ENCODE measurements at places on chromosomes 7 and 10.

GRCh38 chr10:95832216-95833041 is 75.3 kb upstream of the CC2D2B start:
- DNase-seq, result no peak

GRCh38 chr7:69078997-69079769 is 519.1 kb upstream of the AUTS2 start:
- no peak for DNase-seq

GRCh38 chr7:134920026-134920753 is 66.1 kb upstream of the AGBL3 start:
- DNase-seq, result no peak

GRCh38 chr10:78543749-78544362 is 510.2 kb downstream of the RPS24 start:
- DNase-seq, result no peak

DNA sequence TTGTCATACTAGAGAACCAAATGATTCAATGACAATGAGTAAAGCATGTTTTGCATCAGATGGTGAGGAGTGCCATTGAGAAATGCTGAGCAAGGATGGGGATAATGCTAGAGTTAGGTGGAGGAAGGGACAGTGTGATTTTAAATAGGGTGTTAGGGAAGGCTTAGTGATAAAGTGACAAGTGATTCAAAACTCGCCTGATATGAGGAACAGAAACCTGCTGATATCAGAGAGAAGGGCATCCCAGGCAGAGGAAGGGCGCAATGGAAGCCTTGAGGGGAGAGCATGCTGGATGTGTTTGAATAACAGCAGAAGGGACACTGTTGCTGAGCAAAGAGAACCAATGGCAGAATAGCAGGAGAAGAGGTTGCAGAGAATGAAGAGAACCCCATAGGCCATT is 196.2 kb downstream of the NRG3 start:
- DNase-seq, result no peak

GRCh38 chr10:43885252-43885651 is 236.6 kb upstream of the ZNF32 start:
- DNase-seq, result no peak

DNA sequence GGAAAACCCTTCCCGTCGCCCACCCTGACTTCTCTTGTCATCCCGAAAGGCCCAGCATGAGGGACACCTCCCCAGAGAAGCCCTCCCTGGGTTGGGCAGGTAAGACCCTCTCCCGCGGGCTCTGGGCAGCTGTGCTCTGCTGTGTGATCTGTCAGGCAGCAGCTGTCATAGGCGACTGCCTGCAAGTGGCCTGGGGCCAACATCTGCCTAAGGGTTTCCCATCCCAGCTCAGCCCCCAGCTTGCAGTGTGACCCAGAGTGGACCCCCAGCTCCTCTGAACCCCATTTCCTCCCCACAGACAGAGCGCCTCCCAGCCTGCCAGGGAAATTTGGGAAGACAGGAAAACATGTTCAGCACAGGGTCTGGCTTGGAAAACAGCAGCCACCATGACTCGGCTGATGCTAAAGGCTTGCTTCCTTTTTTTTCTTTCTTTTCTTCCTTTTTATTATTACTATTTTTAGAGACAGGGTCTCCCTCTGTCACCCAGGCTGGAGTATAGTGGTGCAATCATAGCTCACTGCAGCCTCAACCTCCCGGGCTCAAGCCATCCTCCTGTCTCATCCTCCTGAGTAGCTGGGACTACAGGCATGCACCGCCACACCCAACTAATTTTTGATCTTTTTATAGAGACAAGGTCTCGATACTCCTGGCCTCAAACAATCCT is 18.3 kb upstream of the TNRC18 start:
- DNase-seq, result no peak

- no peak for DNase-seq
These were observed 4.1 kb upstream of the OIT3 start for GRCh38 chr10:72889391-72889831.

DNA sequence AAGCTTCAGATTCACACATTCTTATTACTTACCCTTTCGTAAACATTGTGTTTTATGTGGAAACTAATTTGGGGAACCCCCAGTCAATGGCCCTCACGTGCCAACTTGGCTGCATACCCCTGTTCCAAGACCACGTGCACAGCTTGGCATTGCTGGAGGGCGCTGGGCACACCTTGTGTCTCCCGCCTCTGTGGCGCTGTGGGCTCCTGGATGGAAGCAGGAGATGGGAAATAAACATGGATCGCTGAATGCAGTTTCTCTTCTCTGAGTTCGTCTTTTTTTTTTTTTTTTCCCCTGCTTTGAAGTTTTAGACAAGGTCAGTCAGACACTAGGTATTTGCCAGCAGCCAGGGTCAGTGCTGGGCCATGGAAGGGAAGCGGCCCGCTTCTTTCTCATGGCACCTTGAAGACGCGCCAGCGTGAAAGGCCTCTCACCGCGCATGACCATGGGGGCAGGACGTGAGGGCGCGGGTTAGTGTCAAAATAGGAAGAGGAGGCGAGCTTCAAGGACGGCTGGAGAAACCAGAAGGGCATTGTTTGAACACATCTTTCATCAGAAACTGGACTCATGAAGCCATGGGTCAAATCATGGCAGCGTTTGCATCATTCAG is 27.3 kb downstream of the BNIP3 start:
- no peak for DNase-seq

GRCh38 chr10:28410420-28411135 is 107.7 kb upstream of the MPP7 start:
- DNase-seq, result no peak

DNA sequence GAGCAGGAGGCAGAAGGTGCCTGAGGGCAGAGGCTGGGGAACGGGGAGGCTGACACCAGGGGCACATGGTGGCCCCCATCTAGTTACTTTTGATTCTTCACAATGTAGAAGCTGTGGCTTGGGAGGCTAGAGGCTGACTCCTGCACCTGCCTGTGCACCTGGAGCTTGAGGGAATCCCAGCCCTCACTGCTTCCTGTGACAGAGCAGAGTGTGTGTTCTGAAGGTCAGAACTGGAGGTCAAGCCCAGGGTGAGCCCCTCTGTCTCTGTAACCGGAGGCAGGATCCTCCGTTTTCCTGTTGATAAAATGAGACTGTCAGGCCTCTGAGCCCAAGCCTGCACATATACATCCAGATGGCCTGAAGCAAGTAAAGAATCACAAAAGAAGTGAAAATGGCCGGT is 124.8 kb downstream of the ACTR3B start:
- DNase-seq, result no peak

DNA sequence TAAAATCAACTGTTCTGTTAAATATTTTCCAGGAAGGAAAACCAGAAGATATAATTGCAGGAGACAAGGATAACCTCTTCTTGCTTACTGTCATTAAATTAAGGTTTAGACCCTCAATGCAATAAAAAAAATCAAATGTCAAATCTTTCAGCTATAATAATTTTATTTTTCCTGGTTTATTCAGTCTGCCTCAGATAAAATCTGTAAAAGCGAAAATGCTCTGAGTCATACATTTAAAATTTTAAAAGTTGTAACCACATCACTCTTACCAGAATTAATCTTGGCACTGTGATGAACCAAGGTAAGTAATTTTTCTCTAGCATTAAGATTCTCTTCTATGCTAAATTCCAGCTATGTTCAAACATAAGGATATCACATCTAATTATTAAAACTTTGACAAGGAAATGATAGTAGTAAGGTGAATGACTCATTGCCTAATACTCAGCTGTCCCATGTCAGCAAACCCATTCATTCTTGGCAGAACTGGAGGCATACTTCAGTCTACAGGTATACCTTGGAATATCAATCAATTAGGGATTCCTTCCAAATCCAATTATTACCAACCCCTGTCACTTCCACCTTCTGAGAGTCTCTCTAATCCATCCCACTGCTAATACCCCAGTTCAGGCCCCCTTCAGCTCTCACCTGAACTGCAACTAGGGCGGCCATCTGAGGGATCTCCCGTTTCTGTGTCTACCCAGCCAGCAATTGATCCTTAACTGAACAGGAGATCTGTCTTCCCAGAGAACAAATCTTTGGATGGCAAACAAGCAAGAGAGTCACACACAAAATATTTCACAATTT is 434.1 kb downstream of the GRM8 start:
- DNase-seq, result no peak

- no peak for DNase-seq
These were observed 11.0 kb downstream of the PYROXD2 start for GRCh38 chr10:98403812-98404504.

DNA sequence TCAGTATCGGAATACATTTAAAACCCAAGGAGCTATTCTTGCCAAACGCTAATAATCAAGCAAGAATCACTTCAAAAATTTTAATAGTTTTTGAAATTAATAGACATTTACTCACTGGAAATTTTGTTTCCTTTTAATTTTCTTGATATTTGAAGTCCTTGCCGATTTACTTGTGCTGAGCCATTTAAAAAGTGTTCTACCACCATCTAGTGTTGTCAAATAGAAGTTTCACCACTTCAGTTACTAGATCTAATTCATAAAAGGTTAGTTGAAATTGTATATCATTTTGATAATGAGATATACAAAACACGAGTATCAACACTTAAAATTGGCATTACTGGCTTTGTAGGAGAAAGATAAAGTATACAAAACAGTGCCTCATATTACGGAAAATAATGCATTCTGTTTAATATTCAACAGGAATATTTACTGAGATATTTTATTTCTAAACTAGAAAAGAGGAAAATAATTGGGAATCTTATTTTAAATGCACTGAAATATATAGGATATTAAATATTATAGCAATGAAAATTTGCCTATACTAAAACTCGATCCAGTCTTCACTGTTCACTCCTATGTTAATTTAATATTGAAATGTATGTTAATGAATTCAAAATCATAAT is 664.8 kb upstream of the SEMA3D start:
- no peak for DNase-seq

GRCh38 chr7:17181482-17181881 is 117.0 kb upstream of the AHR start:
- no peak for DNase-seq

DNA sequence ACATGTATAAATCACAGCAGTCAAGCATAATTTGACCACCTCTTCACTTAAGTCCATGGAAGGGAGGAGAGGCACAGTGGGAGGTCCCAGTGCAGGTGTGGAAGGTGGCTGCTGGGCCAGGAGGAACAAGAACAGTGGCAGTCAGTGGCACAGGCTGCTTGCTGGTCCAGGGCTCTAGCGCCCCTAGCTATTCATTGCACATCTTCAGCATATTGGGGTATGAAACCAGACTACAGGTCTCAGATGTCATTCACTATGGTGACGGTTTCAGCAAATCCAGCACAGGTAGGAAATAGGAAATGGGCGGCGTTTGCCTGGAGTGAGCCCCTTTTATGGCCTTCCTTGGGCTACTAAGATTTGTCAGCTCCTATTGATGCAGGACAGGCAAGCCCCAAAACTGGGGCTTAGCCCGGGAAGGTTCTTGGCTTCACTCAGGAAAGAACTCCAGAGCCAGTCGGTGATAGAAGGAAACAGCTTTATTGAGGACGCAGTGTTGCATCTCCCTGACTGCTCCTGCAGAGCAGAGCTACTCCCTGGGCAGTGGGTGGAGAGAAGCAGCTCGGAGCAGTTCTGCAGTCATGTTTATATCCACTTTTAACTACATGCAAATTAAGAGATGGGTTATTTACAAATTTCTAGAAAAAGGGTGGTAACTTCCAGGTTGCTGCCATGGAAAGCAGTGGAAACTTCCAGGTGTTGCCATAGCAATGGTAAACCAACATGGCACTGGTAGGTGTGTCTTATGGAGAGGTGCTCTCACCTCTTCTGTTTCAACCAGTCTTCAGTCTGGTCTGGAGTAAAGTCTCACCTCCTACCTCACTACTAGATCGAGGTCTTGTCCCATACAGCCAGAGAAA is 608.8 kb downstream of the PARD3 start:
- DNase-seq, result no peak

GRCh38 chr7:94177441-94177840 is 173.3 kb upstream of the BET1 start:
- no peak for DNase-seq

- DNase-seq, result no peak
These were observed 3.5 kb upstream of the CCL24 start for GRCh38 chr7:75817116-75817515.

- no peak for DNase-seq
These were observed 2.4 kb upstream of the CCDC6 start for GRCh38 chr10:59908808-59909143.

- no peak for DNase-seq
These were observed 125.0 kb downstream of the FAM107B start for GRCh38 chr10:14649739-14650138.

DNA sequence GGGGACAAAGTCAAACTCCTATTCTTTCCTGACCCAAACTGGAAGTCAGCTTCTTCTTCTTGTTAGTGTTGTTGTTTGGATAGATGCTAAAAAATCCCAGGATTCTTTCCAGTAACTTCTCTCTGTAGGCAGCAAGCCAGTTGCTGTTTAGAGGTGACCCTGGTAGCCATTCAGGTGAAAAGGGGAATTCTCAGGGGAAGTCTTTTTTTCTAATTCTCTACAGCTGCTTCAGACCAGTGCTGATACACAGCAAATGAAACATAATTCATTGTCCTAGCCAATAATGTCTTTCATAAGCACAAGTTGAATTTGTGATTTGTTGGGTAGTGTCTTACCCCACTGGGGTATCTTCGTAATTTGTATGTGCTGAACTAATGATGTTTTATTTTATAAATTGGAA is 357.3 kb downstream of the BBS9 start:
- no peak for DNase-seq

- no peak for DNase-seq
These were observed 47.0 kb downstream of the RASGEF1A start for GRCh38 chr10:43219848-43220247.

- no peak for DNase-seq
These were observed 256.3 kb downstream of the ARL4A start for GRCh38 chr7:12943781-12944180.

DNA sequence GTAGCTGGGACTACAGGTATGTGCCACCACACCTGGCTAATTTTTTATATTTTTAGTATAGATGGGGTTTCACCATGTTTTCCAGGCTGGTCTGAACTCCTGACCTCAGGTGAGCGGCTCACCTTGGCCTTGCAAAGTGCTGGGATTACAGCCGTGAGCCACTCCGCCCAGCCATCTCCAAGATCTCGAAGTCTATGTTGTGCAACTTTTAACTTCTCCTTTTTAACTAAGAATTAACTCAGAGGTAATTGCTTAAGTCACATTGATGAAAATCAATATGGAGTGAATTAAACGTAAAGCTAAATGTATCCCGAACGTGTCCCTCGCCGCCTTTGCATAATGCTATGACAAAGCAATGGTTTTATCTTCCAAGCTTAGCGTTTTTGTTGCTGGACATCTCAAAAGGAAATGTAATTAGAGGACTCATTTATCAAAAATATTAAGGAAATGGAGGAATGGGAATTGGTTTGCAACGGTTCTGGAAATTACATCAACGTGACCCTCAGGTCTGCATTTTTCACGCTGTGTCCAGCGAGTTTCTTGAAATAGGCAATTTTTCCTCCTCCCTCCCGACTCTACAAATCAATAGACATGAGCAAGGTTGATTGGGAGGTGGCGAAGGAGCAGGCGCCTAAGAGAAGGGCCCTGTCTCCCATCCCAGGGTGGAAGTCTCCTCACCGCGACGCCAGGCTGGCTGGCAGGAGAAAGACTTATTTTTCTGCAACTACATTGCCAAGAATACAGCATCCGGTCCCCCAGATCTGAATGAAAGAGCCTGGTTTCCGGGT is 89.8 kb downstream of the TMEM130 start:
- no peak for DNase-seq

GRCh38 chr10:17022896-17023295 is 106.7 kb downstream of the CUBN start:
- DNase-seq, result no peak

- no peak for DNase-seq
These were observed 100.3 kb upstream of the CPXM2 start for GRCh38 chr10:123991611-123992570.

- no peak for DNase-seq
These were observed 156.0 kb upstream of the NFE2L3 start for GRCh38 chr7:25996006-25996408.

GRCh38 chr7:128767475-128768110 is 8.0 kb downstream of the OPN1SW start:
- DNase-seq, result no peak

Measured in NCI-H187 (cell line).